ENCODE measurements at places on chromosomes 2 and 18.
A peak's percentile ranks its signal among the peaks of the same experiment; 100 is the strongest.

DNA sequence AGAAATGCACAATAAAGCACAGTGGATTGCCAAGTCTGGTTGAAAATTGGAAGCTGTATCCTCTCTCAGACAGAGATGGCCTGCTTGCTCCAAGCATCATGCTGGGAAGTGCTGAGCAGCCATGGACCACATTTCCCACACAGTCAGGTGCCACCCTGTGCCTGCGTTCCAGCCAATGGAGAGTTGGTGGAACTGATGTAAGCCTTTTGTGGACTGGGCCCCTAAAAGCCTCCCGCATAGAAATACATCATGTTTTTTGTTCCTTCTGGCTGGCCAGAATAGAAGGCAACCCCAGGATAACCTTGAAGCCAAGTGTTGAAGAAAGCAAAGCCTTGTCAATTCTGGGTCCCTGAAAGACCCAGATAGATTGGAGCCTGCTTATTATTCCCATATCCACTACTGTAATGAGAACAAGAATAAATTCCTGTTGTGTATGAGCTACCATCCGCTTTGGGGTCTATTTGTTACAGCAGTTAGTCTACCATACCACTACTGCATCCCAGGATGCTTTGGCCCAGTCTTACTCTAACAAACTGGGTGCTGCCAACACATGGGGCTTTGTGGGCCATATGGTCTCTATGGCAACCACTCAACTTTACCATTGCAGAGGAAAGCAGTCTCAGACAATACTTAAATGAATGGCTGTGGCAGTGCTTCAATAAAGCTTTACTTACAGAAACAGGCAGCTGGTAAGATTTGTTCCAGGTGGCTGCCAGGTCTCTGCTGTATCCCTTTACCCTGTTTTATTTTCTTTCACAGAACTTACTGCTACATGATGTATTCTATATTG lies 65.4 kb downstream of the POLE4 start:
- no peak for DNase-seq

DNA sequence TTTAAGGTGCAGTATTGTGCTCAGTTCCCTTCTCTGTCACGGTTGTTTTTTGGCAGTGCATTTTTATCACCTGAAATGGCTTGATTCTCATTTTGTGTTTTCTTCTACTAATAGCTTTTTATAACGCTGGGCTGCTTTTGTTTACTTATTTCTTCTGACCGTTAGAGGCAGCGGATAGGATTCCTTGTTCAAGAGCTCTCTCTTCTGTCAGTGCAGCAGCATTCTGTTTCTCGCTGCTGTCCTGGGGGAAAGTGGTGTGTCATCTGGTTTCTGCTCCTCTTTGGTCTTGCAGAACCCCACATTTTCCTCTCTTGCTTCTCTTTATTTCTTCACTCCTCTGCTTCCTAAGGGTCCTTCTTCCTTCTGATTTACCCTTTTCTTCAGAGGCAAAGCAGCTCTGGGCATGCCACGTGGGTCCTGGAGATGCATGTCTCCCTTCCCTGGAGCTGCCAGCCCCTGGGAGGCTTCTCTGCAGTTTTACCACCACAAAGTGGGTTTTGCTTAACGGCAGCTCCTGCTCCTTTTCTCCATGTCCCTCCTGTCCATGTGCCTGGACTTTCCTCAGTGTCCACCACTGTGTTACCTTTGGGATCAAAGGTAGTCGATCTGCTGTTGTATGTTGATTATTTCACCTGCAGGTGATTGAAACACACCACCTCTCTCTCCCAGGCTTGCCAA lies 47.3 kb upstream of the SNTG2 start:
- DNase-seq, result no peak

DNA sequence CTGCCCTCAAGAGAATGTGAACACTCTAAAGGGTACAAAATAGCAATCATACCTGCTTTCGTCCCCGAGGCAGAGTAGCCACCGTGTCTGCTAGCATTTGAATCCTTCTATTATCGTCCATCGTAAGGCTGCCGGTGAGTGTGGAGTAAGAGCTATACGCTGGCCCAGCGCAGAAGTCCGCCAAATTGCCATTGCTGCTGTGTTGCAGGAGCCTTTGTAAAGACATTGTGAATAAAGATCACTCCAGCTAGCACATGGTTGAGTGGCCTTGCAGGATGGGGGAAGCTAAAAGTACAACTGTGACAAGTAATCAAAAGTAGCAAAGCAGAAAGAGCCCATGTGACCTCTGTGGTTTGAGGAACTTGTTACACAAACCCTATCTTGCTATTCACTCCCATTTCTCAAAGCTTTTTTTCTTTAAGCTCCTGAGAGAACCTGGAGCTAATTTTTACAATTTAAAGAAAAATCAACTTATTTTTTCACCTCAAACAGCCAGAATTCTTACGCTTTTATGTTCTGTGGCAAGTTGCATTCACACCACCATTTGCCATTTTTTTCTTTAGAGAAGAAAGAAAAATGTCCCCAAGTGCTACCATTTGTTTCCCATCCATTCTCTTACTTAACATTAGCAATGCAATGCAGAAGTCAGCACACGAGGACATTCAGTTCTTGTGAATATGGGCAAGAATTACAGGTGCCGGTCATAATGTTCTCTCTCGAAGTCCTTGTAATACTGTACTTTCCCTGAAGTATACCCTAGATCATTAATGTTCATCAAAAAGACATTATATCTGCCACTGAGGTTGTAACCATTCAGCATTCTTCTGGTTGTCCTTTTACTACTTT lies at the start of gene CYTIP:
Gene CYTIP, minus strand, starts transcription at position 295 of the 846 bp plus-strand sequence. Its CDS starts 69 bp downstream, at position 226.
- DNase-seq, result peak; percentile 33

- DNase-seq, result no peak
These were observed 3.6 kb downstream of the REG3A start for GRCh38 chr2:79155826-79156476.

GRCh38 chr2:146677280-146677679 lies 1167.5 kb upstream of the ACVR2A start:
- no peak for DNase-seq

DNA sequence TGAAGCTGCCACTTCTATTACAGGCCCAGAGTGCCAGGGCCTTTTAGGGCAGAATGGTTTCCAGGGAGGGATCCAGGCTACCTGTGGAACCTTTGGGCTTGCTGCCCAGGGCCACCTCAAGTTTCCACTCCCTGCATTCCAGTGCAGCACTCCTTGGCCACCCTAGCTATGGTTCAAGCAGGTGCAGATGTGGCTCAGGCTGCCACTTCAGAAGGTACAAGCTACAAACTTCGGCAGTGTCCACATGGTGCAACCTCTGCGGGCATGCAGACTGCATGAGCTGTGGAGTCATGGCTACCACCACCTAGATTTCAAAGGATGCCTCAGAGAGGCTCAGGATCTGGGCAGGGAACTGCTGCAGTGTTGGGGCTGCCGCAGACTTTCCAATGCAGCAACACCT lies 248.1 kb upstream of the UBE2E3 start:
- no peak for DNase-seq

DNA sequence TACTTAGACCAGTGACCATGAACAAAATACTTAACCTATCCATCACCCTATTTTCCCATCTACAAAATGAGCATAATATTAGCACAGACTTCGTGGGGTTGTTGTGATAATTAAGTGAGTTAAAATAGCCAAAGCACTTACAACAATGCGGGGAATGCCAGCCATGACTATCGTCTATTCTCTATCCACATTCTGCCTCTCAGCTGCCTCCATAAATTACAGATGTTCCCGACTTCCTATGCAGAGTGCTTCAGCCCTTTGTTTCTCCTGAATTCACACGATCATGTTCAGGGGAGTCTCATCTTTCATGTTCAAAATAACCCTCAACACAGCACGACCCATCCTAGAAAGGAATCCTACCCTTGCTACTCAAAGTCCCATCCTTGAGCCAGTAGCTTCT lies 211.6 kb downstream of the EN1 start:
- DNase-seq, result no peak

DNA sequence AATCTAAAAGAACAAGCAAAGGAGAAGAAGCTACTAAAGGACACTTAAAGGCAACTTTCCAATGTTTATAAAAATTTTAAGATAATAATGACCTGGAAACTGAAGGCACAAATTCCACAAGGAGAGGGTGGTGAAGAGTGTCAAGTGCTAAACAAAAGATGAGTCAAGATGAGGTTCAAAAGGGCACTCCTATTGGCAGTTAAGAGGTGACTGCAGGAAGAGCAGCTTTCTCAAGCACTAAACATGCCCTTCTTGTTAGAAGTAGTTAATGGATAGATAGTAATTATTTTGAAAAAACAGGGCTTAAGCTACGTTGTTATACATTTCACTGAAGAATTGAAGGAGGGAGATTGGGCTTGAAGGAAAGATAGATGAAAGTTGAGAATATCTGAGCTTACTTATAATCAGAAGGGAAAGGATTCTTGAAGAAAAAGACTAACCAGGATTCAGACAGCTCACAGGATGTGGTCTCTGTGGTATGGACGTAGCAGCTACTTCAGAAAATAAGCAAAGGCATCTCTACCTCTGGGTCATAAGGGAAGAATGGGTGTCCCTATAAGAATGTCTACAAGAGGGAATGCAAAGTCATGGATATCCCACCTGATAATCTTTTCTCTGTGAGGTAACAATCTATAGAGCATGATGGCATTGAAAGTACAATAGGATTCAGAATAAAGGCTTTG lies 454.7 kb upstream of the SLC39A10 start:
- no peak for DNase-seq

- DNase-seq, result no peak
These were observed 23.2 kb downstream of the PIAS2 start for GRCh38 chr18:46894124-46894523.
